ENCODE measurements at places on chromosomes 11 and 22. TPM values are rescaled to one million over a fixed set of nuclear protein-coding genes. Genes with fewer than 3 reads are reported as not detected.

The UCP2 gene
- total RNA-seq, result 22.3 TPM

The CD3G gene
- total RNA-seq, result not detected

The CRYBA4 gene
- not detected for total RNA-seq

The MYOD1 gene
- total RNA-seq, result not detected

The FAM83F gene
- under 0.01 TPM for total RNA-seq

The SPI1 gene
- not detected for total RNA-seq

The ARSA gene
- 30.6 TPM for total RNA-seq

The TMPRSS5 gene
- total RNA-seq, result 0.14 TPM

The FOLR3 gene
- not detected for total RNA-seq

The ASRGL1 gene
- 27.4 TPM for total RNA-seq

The ACR gene
- 0.34 TPM for total RNA-seq

The SESN3 gene
- 113 TPM for total RNA-seq

The OR6T1 gene
- not detected for total RNA-seq

The ZFP91 gene
- 45.8 TPM for total RNA-seq

The TRIM68 gene
- total RNA-seq, result 11.8 TPM

The C1QTNF4 gene
- 0.34 TPM for total RNA-seq

The OR10A2 gene
- total RNA-seq, result not detected

The CATSPERZ gene
- not detected for total RNA-seq

The ACAT1 gene
- total RNA-seq, result 129 TPM

The RAG2 gene
- not detected for total RNA-seq

The NEFH gene
- total RNA-seq, result 0.56 TPM

The CARD18 gene
- not detected for total RNA-seq

The OR52A1 gene
- total RNA-seq, result not detected

The CASP5 gene
- total RNA-seq, result not detected

The REXO2 gene
- 169 TPM for total RNA-seq

The PKDREJ gene
- under 0.01 TPM for total RNA-seq

The RNASEH2C gene
- total RNA-seq, result 96.1 TPM

The STK33 gene
- total RNA-seq, result 1.1 TPM

The PPME1 gene
- total RNA-seq, result 29.5 TPM

The STX5 gene
- 34.4 TPM for total RNA-seq

The HPX gene
- 0.19 TPM for total RNA-seq

The GLYATL2 gene
- total RNA-seq, result not detected

The GPR83 gene
- not detected for total RNA-seq

The GTPBP1 gene
- 46.7 TPM for total RNA-seq

The CNIH2 gene
- not detected for total RNA-seq

The CBLIF gene
- not detected for total RNA-seq

The PNPLA3 gene
- 2.7 TPM for total RNA-seq

The KRTAP5-1 gene
- total RNA-seq, result not detected

The TOLLIP gene
- total RNA-seq, result 24.8 TPM

The INS gene
- not detected for total RNA-seq

The KRTAP5-11 gene
- total RNA-seq, result not detected

The SMIM35 gene
- total RNA-seq, result not detected

The IGHMBP2 gene
- total RNA-seq, result 20.9 TPM

The PGM2L1 gene
- total RNA-seq, result 42.2 TPM

The TBX1 gene
- 69.6 TPM for total RNA-seq

The APOL4 gene
- total RNA-seq, result 2.4 TPM

The SERPING1 gene
- total RNA-seq, result 0.19 TPM

The MIEF1 gene
- 26.5 TPM for total RNA-seq
